Cardiac fibroblast (primary cell): ENCODE measurements at places on chromosomes 6 and 20.

DNA sequence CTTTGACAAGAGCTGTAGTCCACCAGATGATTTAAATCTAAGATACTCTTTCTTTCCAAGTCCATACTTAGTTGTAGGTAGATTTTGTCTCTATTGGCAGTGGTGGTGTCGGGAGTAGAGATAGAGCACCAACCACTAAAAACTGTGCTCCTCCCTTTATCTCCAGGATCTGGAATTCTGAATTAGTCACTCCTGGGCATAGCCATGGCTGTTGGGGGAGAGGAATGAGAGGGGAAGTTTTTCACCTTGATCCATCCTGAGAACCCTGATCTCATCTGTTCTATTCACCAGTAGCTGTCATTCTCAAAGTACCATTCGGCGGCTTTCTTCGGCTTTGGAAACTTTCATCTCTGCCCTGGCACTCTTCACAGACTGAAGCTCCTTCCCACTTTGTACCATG lies 35.6 kb upstream of the NKX2-4 start:
- no peak for DNase-seq

GRCh38 chr20:37519508-37520418 lies 1.3 kb upstream of the NNAT start:
- no peak for DNase-seq

GRCh38 chr20:34581341-34582184 lies 23.0 kb downstream of the MAP1LC3A start:
- peak; percentile 89 for DNase-seq

- DNase-seq: no peak
These were observed 39.3 kb upstream of the IPCEF1 start for GRCh38 chr6:154395878-154396277.

DNA sequence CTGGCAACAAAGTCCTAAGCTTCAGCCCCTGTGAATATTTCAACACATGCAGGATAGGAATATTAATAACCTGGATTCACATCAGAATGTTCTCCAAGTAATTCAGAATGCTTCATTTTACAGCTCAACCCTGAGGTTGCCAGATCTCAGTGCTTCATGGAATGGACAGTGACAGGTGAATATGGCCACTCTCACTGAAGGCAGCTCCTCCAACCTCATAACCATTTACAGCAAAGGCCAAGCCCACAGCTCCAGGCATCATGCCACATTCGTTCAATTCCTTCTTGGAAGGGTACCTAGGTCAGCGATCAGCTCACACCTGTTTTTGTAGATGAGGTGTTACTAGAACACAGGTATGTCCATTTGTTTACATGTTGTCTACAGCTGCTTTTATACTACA lies 17.1 kb downstream of the CLIC5 start:
- DNase-seq: no peak

- no peak for DNase-seq
These were observed 44.6 kb downstream of the TULP4 start for GRCh38 chr6:158356586-158357546.

- DNase-seq: no peak
These were observed 8.7 kb downstream of the GPLD1 start for GRCh38 chr6:24480705-24481104.

GRCh38 chr20:46563860-46564221 lies 13.4 kb upstream of the OCSTAMP start:
- DNase-seq: no peak

DNA sequence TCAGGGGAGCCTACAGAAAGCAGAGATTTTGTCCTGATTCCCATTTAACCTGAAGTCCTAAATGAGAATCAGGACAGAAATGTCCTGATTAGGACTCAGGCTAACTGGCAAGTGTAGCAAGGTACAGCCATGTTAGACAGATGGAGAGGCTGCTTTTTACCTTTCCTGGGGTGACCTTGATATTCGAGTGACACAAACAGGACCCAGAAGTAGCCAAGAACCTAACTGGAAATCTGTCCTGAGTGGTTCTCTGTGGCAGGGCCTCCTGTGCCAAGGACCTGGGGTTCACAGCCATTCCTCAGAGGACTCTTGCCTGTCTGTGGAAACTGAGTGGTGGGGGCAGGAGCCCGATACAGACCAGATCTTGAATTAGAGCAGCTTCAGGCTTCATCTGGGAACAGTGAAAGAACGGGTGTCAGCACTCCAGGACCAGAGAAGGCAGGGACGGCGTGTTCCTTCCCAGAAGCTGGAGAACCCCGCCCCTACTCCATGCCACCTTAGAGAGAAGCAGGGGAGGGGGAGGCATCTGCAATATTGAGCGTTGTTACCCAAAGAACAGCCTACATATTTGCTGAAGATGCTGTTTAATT lies 4.3 kb upstream of the FUCA2 start:
- no peak for DNase-seq

- no peak for DNase-seq
These were observed 469.1 kb downstream of the DHX35 start for GRCh38 chr20:39431091-39431880.

DNA sequence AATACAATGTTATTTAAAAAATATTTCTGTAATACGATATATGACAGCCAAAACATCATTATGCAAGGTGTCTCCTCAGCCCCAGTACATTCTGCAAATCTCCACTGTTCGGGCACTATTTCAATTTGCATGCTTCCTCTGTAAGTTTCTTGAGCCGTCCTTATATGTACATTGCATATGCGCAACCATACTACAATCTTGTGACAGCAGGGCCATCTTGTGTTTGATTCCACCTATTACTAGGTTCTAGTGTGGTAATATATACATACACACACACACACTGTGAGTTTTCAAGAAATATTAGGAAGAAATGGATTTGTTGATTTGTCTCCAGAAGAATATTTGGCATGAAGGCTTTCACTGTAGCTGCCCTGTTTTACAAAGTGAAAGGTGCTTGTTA lies 9.8 kb downstream of the LYRM4 start:
- DNase-seq: no peak
